Thoracic aorta (tissue), 2 donors: ENCODE measurements at places on chromosomes 3 and 15.

DNA sequence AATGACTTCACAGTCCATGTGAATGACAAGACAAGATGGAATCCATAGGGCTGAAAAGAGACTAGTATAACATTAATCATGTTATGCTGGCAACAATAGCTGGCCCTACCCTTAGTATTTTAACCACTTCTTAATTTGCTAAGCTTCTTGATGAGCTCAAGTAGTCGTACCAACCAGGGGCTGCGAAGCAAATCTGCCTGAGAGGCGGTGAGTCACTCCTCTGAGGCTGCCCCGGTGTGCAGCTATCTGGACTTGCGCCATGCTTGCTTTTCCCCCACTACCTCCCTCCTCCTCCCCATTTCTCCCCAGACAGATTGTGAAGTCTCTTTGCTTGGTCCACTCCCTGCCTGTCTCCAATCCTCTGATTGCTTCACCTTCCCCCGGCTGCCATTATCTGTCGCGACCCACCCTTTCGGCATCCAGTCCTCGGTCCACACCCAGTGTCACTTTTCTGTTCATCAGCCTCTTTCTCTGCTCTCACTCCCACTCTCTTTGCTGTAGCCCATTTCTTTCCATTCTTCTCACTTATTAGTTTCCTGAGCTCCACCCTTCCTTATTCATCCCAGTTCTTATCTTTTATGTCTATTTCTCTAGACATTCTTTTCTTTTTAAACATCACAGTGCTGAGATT, 42.7 kb downstream of the DUT start:
- no peaks in the 10 kb centered on the region for H3K36me3 ChIP-seq
- no peak for DNase-seq
- no peak overlapping the region for H3K27ac ChIP-seq
- H3K27me3 ChIP-seq: no peaks in the 10 kb centered on the region
- peaks cover 13% of the 10 kb centered on the region for H3K4me1 ChIP-seq

DNA sequence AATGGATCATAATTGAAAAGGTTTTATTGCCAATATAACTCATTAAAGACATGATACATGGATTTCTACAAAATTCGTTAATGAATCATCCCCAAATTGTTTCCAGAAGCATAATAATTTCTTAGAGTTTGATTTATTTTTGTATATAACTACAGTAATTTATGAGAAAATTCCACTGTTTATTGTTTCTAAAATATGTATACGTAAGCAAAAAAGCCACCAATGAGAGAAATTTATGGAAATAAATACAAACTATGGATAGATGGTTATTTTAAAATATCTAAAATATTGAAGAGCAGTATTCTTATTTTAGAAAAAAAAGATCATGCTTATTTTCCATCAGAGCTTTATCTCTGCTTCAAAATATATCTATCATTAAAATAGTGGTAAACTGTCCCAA, 260.0 kb upstream of the ZNF385D start:
- no peaks in the 10 kb centered on the region for H3K27me3 ChIP-seq
- no peak for DNase-seq
- H3K27ac ChIP-seq: no peak overlapping the region
- H3K4me3 ChIP-seq: no peak overlapping the region
- H3K36me3 ChIP-seq: no peaks in the 10 kb centered on the region

GRCh38 chr3:152399374-152399773, 130.6 kb downstream of the MBNL1 start:
- H3K4me3 ChIP-seq: no peak overlapping the region
- H3K4me1 ChIP-seq: peaks cover 98% of the 10 kb centered on the region
- no peak for DNase-seq
- H3K36me3 ChIP-seq: no peaks in the 10 kb centered on the region
- H3K27me3 ChIP-seq: no peaks in the 10 kb centered on the region

- H3K4me3 ChIP-seq: no peak overlapping the region
- DNase-seq: no peak
- H3K36me3 ChIP-seq: no peaks in the 10 kb centered on the region
- no peak overlapping the region for H3K27ac ChIP-seq
Observed at GRCh38 chr3:65811892-65812291, 226.8 kb downstream of the MAGI1 start.

- no peaks in the 10 kb centered on the region for H3K27me3 ChIP-seq
- peak overlapping the region; percentile 84 for H3K4me3 ChIP-seq
- peaks cover 38% of the 10 kb centered on the region for H3K4me1 ChIP-seq
- DNase-seq: no peak
- H3K27ac ChIP-seq: peak overlapping the region; percentile 82
Observed at GRCh38 chr15:77069521-77070121, 1.3 kb downstream of the TSPAN3 start.

- H3K27ac ChIP-seq: no peak overlapping the region
- H3K27me3 ChIP-seq: no peaks in the 10 kb centered on the region
- no peaks in the 10 kb centered on the region for H3K4me1 ChIP-seq
Observed at GRCh38 chr3:96970211-96970610, 155.8 kb downstream of the EPHA6 start.
